WTC11 (cell line): ENCODE measurements at places on chromosomes 2 and 18.

DNA sequence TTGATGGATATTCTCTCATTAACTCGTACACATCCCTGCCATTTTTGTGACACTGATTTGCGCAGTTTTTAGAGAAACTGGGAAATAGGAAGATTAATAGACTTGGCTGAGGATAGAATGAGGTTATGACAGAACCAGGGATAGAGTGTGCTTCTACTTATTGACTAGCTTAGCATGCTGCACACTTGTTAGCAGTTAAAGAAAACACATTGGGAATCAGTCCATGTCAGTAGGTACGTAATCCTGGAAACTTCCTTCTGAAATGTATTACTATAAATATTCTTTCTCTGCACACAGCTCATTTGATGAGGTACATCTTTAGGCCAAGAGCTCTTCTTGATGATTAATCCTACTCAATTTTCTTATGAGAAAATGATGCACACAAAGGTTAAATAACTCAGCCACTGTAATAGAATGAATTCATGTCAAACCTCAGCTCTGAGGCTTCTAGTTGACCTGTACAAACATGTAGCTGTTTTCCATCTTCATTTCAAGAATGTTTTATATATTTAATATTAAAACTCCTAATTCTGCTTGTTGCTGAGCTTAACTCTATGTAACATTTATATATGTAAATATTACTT, 12.3 kb upstream of the CPS1 start:
- no peak overlapping the region for H3K4me3 ChIP-seq
- peaks cover 46% of the 10 kb centered on the region for H3K4me1 ChIP-seq
- H3K36me3 ChIP-seq: no peaks in the 10 kb centered on the region
- no peaks in the 10 kb centered on the region; the same call in 1 of the 2 replicates for H3K27me3 ChIP-seq
- H3K27ac ChIP-seq: no peak overlapping the region

DNA sequence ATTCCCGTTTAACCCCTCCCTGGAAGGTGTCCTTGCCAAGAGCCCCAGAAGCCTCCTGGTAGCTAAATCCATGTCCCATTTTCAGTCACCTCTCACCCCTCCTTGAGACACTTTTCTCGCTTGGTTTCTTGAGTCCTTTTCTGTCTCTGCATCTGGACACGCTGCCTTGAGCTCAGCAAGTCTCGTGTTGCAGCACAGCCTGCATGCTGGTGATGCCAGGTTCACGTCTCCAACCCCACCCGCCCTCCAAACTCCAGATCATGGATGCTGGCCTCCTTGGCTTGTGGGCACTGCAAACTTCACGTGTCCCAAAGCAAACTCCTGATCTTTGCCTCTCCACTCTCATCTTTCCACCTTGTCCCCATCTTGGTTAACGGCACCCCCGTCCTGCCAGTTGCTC, 39.3 kb downstream of the CENPO start:
- no peak overlapping the region for H3K4me3 ChIP-seq
- DNase-seq: no peak
- H3K36me3 ChIP-seq: peaks cover 33% of the 10 kb centered on the region
- H3K27me3 ChIP-seq: no peaks in the 10 kb centered on the region; the same call in 1 of the 2 replicates

DNA sequence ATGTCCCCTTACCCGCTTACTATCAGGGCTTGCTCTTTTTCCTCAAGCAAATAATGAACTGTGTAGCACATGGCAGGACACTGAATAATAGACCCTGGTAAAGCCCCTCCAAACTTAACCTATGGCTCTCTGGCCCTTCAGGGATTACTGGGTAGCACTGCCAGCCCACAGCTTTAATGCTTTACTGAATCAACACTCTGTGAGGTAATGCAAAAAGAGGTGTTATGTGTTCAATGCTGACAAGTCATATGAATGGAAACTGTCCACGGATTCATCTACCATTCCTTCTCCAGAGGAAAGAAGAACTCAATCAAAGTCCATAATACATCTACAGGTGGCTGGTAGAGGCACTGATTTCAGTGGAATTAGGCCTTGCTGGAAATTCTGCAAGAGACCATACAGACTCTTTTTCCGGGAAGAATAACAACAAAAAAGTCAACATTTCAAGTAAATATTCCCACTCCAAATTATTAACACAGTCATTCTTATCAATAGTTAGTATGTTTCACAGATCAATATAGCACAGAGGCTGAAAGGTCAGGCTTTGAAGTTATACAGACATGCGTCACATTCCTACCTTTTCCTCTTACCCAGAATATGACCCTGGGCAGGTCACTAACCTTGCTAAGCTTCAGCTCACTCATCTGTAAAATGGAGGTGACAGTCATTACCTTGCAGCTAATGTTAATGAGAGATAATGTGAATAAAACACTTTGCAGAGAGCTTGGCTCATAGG, 13.8 kb upstream of the MYOM1 start:
- no peaks in the 10 kb centered on the region for H3K27me3 ChIP-seq
- no peak for DNase-seq
- H3K4me3 ChIP-seq: no peak overlapping the region
- peaks cover 7% of the 10 kb centered on the region; the same call in 1 of the 2 replicates for H3K36me3 ChIP-seq
- peaks cover 8% of the 10 kb centered on the region for H3K4me1 ChIP-seq

DNA sequence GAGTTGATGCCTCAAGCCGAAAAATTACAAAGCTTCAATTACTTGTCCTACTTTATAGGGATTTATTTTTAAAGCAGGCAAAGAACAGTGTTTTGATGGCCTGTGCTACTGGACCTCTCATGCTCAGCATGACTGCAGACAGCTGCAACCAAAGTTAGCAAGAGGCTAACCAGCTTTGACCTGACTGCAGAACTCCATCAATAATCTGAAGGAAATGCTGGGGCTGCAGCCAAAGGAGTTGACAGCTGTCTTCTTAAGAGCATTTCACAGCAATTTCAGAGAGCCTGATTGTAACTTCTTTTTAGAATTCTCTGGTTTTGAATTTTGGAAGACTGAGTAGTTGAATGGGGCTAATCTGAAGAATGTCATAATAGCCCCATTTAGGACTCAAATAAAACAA, 46.5 kb upstream of the SESTD1 start:
- no peaks in the 10 kb centered on the region; the same call in 1 of the 2 replicates for H3K27me3 ChIP-seq
- H3K36me3 ChIP-seq: peaks cover 31% of the 10 kb centered on the region
- H3K4me1 ChIP-seq: no peaks in the 10 kb centered on the region
- no peak for DNase-seq

DNA sequence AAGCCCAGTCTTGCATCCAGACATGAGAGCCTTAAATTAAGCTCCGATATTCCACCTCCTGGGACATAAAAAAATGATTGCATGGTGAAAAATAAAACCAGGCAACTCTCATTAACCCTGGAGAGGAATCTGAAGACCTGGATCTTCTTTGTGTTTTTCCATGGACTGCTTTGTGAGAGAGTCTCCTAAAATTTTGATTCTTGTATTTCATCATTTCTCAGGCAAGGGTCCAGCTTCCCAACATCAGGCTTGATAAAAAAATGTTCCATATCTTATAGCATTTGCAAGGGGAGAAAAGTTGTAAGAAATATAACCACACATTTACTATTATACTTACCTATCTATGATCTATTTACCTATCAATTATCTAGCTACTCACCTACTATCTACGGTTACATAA, 327.5 kb upstream of the SPHKAP start:
- H3K27me3 ChIP-seq: no peaks in the 10 kb centered on the region
- no peak for DNase-seq
- 0 out of 2 replicates have a peak, but pooled peaks cover 6% of the 10 kb centered on the region for H3K36me3 ChIP-seq
- no peak overlapping the region for H3K4me3 ChIP-seq
- H3K4me1 ChIP-seq: peaks cover 73% of the 10 kb centered on the region
- H3K27ac ChIP-seq: no peak overlapping the region
